ENCODE measurements at places on chromosomes 6 and 20. TPM values are rescaled to one million over a fixed set of nuclear protein-coding genes. Genes with fewer than 3 reads are reported as not detected.

Gene HTR1B
- total RNA-seq: 0.66 TPM

Gene HS3ST5
- total RNA-seq: not detected

Gene PNPLA1
- total RNA-seq: 0.14 TPM

Gene TMEM74B
- total RNA-seq: not detected

Gene HLA-DQA1
- 0.43 TPM for total RNA-seq

Gene PPP1R14C
- not detected for total RNA-seq

Gene PPP1R11
- 39.1 TPM for total RNA-seq

Gene GMPR
- 37.9 TPM for total RNA-seq

Gene ERVFRD-1
- 0.22 TPM for total RNA-seq

Gene RAET1L
- not detected for total RNA-seq

Gene OXT
- not detected for total RNA-seq

Gene PTK6
- total RNA-seq: 0.14 TPM
